Stimulated activated CD4-positive, alpha-beta T cell treated with anti-CD3 and anti-CD28 coated beads, Interleukin-1b, Interleukin-23, amount 100 ng/mL, for 48 hours (primary cell): ENCODE measurements at places on chromosomes 16 and 17.

DNA sequence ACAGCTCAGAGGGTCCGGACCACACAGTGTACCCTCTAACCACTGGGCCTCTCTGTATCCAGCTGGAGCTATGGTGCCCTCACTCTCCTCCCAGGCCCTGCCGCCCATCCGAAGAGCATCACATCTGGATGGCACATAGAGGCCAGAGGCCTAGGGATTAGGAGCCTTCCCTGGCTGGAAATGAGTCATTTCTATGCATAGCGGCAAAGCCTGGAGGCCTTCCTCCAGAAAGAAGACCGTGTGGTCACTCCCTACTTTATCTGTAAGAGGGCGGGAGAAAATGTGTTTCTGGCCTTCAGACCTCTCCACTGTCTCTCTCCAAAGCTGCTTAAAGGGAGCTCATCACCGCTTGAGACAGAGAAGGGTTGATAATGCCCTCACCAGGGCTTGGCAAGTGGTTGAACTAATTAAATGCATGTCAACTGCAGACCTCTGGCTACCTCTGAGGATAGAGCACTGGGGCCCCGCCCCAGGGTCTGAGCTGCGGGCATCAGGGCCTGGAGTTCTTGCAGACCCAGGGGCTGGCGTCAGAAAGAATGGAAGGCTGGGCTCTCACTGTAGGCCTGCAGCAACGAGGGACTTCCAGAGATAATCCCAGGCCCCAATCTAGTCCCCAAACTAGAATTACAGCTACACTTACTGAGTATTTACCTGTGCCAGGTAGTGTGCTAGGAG is 122.2 kb downstream of the IRX5 start:
- no peak for DNase-seq

DNA sequence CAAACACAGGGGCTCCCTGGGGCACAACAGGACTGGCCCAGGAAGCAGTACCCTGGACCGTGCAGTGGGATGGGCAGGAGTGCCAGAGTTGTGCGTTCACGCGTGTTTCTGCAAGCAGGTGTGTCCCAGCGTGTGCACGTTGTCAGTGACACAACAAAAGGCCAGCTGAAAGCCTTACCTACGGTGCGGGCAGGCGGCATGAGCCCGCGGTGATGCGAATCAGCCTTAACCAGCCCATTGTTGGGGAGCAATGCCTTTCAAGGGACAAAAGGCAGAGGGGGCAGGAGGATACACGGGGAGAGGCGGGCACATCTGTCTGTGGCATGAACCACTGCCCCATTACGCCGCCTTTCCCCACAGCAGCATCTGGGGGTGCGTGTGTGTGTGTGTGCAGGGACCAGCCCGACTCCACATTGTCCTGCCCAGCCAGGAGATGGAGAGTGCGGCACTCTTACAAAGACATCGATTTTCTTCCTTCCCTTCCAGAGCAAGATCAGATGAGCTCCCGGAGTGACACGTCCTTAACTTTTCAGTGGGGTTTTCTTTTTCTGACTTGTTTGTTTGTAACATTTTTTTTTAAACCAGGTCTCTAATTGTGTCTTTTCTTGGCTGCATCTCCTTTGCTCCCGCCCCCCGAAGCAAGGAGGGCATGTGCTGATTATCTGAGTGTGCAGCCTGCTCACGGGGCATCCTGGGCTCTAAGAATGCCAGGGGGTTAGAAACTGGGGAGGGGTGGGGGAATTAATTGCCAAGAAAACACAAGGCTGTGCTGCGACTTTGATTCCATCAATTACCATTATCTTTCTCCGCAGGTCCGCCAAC is 158.1 kb downstream of the ZNF423 start:
- DNase-seq, result no peak

- peak; percentile 84 for DNase-seq
Observed at GRCh38 chr16:1543085-1543896, 9.8 kb downstream of the TMEM204 start.

DNA sequence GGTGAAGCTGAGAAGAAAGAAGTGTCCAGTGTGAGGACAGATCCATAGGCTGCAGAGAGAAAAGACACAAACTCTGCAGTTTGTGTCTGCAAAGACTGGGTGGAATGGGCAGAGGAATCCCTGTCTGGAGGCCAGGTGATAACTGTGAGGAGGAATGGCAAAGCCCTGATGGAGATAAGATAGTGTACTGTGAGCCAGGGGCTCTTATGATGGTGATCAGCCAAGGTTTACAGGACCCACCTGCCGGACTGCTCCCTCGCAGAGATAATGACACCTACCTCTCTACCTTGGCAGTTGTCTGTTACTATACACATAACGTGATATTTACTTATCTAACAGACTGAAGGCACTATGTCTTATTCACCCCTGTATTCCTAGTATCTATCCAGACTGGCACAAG is 92.6 kb upstream of the ASIC2 start:
- no peak for DNase-seq

- no peak for DNase-seq
Observed at GRCh38 chr17:2051061-2051932, 3.6 kb upstream of the HIC1 start.

GRCh38 chr17:36892112-36892838 is 45.0 kb upstream of the LHX1 start:
- no peak for DNase-seq

DNA sequence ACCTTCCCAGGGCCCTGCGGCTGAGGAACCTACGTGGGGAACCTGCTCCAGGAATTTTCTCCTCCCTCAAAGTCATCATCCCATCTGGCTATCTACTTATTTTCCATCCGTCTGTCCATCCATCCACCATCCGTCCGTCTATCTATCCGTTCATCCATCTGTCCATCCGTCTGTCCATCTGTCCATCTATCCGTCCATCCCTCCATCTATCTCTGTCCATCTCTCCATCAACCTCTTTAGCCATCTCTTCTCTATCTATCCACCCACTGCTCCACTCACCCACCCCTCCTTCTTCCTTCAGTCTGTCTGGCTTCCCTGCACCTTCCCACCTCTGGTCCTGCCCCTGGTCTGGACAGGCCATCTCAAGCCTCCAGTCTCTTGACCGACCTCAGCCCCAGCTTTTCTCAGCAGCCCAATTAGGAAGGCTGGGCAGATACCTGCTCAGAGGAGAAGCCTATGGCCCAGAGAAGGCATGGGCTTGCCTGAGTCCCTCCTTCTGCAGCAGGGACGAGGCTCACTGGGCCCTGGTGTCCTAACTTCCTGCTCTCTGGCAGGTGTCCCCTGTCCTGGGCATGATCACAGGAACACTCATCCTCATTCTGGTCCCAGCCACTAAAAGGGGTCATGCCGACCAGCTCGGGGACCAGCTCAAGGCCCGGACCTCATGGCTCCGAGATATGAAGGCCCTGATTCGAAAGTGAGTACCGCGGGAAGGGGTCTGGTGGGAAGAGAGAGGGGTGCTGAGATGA is 23.0 kb downstream of the MYBBP1A start:
- no peak for DNase-seq

DNA sequence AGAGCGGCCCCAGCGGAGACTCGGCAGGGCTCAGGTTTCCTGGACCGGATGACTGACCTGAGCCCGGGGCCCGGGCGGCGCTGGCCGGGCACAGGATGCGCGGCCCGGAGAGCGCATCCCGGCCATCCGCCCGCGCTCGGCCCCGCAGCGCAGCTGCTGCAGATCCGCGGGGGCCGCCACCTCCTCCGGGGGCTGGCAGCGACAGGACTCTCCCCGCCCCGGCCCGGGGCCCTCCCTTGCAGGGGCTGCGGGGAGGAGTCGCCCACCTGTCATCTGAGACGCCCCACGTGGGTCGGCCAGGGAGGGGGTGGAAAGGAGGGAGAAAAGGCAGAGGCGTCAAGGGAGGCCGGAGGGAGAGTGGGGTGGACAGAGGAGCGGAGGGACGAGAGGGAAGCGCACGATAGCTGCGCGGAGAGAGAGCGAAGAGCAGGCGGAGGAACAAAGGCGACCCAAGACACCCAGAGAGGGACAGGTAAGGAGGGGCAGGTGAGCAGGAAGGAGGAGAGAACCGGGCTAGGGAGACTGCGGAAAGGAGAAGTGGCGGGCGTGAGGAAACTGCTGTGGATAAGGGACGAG is 471 bp upstream of the PRKAR1A start:
- DNase-seq, result peak; percentile 62

DNA sequence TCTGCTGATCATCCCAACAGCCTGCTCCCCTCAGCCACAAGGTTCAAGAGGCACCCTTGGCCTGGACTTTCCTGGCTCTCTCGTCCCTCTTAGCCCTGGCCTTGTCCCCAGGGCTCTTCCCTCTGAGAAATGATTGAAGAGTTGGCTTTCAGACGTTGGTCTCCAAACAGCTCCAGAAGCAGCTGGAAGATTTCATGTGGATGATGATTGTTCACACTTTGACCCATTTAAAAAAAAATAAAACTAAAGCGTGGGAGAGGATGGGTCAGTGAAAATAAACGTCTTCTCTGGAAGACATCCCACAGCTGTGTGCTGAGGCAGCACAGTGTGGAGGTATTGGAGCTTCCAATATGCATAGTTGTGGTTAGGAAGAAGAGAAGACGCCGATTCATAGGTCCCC is 54.7 kb upstream of the CDH11 start:
- no peak for DNase-seq

DNA sequence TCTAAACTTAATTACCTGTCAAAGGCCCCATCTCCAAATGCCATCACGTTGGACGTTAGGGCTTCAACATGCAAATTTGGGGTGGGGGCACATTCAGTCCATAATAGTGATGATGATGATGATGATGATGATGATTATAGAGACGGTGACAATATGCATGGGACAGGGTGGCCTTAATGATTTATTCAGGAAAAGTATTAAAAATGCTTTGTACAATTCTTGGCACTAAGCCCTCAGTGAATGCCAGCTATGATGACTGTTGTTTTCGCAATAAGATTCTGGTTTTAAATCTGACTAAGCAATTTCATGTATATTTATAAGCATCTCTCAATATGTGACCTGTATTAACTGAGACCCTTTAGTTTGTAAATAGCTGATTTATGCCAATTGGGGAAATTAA is 106.3 kb downstream of the C16orf95 start:
- no peak for DNase-seq
